ENCODE measurements at places on chromosomes 5 and 9.

GRCh38 chr5:109946610-109947009, 256.9 kb downstream of the MAN2A1 start:
- no peak for DNase-seq

- no peak for DNase-seq
These were observed 38.1 kb downstream of the DDX31 start for GRCh38 chr9:132631685-132632084.

DNA sequence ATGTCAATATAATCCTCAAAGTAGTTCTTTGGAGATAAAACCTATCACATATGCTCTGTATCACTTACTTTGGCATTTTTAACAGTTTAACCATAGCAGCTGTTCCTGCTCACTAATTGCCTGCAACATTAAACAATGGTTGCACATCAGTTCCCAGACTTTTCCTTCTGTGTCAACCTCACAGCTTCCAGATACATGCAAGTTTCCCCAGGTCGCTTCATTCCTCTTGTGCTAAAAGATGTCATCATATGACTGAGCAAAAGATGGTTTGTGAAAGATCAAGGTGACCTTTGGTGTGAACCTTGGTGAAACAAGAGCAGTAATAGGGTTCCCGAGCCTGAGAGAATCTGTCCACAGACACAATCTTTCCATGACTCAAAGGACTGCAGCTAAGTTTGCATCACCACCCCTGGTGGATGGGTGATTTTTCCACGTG, 500.4 kb upstream of the PAPPA start:
- no peak for DNase-seq

- no peak for DNase-seq
These were observed 33.8 kb upstream of the ANXA2R start for GRCh38 chr5:43073597-43074546.

- DNase-seq: no peak
These were observed 213.5 kb upstream of the MVB12B start for GRCh38 chr9:126113176-126113575.
